NCI-H2107 (cell line): ENCODE measurements at places on chromosomes 5 and 9.

DNA sequence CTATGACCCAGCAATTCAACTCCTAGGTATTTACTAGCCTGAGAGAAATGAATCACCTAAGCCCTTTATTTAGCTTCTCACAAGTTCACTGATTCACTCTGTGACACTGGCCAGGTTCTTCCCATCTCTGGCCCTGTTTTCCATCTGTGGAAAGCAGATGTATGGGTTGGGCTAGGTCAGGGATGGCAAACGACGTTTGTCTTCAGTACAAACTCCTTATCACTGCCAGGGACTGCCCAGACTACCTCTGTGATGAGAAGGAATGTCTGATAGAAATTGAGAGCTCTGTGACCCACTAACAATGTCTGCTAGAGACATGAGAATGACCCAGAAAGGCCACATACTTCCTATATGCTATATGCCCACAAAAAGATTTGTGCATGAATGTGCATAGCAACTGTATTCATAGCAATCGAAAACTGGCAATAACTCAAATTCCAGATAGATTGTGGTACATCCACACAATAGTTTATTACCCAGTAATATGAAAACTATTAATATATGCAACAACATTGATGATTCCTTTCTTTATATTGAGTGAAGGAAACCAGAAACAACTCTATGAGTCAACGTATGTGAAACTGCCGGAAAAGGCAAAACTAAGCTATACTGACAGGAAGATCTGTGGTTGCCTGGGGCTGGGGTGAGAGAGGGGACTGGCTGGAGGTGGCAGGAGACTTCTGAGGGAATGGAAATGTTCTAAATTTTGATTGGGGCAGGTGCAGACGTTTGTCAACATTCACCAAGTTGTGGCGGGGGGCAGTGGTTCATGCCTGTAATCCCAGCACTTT, 32.0 kb upstream of the ADAM19 start:
- no peak for DNase-seq

GRCh38 chr5:41794471-41794870, 75.8 kb downstream of the OXCT1 start:
- no peak for DNase-seq

DNA sequence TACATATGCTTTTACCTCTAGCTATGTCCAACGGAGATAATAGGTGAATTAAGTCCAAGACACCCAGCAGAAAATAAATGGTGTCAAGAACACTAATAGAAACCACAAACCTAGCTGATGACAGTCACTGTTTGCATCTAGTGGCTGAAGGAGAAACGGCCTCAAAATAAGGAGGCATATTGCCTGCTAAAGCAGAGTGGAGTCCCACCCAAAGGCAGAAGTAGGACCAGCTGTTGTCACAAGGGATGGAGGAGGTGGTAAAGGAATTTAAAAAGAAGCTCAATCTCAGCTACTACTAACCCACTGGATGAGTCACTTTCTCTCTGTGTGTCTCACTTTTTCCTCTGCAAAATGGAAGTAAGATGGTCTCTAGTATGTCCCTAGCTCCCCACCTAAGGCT, 224.3 kb downstream of the GRIA1 start:
- DNase-seq = no peak

GRCh38 chr5:103178167-103178566, 58.1 kb downstream of the PPIP5K2 start:
- no peak for DNase-seq

- no peak for DNase-seq
These were observed 57.5 kb downstream of the VAV2 start for GRCh38 chr9:133934482-133935232.

DNA sequence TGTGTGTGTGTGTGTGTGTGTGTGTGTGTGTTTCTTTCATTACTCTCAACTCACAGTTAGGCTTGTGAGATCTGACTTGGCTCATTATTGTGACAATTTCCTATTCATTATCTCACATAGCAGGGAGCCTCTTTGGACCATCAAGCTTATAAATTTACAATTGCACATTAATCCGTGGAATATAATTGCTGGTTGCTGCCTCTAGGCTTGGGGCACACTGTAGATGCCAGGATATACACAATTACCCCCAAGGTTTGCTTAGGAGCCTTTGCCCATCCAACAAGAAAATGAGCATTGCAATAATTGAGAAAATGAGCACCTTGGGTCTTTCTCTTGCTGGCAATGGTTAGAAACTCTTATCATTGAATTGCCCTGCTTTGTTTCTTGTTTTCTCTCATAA, 161.6 kb upstream of the DMRTA1 start:
- DNase-seq = no peak

GRCh38 chr9:112755016-112755427, 4.5 kb downstream of the SNX30 start:
- DNase-seq = no peak

- DNase-seq = no peak
These were observed 35.9 kb downstream of the PRR16 start for GRCh38 chr5:120499876-120500563.

DNA sequence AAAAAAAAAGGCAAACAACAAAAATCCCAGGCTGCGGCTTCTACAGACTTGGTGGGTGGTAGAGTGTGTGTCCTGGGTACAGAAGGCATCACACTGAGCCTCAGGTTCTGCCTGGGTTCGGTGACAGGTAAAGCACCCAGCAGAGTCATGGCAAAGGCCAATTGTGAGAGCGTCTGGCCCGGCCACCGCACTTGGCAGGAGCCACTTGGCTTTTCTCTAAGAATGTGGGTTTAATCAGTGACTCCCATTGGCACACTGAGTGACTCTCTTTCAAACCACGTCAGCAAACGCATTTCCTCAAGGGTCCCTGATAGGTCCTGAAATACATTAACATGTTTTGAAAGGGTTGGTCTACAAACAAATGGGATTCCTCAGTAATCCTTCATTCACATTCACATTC, 17.0 kb downstream of the COL23A1 start:
- no peak for DNase-seq

- DNase-seq = no peak
These were observed 608.7 kb downstream of the KCTD16 start for GRCh38 chr5:144779368-144779767.

GRCh38 chr9:935348-935965, 41.0 kb upstream of the DMRT3 start:
- DNase-seq = no peak

DNA sequence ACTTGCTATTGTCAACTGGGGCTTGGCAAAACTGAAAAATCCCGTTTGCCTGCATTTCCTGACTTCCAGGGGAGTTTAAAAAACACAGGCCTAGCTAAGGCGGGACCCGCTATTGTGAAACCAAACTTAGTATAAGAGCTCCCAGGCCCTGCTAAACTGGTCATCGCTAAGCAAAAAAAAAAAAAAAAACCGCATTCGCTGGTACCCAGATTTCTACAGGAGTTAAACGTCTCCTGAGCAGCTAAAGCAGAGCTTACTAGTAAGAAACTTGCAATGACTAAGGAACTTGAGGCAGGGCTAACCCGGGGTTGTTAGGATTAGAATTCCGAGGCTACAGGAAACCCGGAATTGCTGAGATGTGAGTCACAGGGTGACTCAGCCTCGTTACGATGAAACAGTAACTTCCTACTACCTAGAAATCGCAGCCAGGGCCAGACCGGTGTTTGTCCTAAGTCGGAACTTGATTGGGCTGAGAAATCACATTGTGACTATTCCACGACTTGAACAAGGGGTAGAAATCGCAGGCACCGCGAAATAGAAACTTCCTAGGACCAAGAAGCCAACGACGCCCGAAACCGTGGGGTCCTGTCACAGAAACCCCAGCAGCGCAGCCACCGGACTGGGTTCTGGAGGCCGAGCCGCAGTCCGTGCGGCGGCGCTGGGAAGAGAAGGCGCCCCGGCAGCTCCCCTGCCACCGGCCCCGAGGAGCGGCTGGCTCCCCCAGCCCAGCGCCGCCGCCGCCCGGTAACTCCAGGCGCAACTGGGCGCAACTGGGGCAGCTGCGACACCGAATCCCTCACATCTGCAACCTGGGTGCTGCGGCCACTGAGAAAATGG, 89.4 kb downstream of the ANXA2R start:
- peak; percentile 68 for DNase-seq

DNA sequence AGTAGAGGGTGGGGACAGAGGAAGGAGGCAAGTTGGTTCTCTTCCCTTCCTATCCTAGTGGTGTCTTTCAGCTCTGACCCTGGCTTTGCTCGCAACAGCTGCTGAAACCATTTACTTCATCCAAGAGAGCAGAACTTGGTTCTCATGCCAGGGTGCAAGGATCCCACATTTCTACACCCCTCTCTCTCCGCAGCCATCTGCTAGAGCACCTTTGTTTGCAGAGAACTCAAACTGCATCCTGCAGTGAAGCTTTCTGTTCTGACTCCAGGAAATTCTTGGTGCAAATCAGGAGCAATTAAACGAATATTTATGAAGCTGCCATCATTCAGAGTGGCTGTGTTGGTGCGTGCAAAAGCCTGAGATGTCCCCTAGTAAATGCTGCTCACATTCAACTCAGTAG, 31.9 kb downstream of the NEUROG1 start:
- DNase-seq = no peak

DNA sequence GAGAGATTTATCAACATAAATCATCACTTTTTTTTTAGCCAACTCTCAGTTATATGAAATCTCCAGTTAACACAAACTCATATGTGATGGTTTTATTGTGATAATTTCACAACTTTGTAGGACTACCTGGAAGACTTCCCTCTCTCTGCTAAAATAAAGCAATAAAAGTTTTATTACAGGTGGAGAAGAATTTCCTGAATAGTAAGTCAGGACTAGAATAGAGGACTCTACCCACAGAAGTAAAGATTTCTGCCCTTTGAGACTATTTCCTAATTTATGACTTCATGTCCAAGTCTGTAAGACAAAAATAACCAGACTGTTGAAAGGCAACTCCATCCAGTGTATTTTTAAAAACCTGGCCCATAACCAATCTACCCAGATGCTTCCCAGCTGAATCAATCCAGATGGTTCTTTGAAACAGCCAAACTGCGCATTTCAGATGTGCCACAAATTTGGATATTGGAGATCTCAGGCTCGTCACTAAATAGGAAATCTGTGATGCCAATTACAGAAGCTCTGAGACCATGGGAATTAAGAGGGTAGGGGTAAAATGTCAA, 234.0 kb upstream of the NMUR2 start:
- DNase-seq = no peak

- DNase-seq = no peak
These were observed 410.1 kb downstream of the MAT2B start for GRCh38 chr5:163915481-163915961.

- DNase-seq = no peak
These were observed 308.9 kb upstream of the PTPRD start for GRCh38 chr9:10921671-10922070.

DNA sequence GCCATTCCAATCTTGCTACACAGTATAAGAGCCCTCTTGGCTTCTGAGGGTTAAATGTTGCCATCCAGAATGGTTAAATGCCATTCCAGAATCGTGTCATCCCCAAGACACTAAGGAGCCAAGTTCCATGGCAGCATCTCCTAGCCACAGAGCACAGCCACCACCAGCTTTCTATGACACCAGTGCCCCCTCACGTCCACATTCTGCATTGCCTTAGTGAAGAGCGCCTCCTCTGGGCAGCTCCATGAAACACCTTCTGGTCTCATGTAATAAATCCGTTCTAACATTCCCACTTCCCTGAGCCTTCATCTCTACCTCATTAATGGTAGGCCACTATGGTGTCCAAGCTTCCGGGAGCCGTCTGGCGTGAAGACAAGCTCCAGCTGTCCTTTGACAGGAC, 12.4 kb downstream of the CBY3 start:
- no peak for DNase-seq
